ENCODE measurements at places on chromosomes 2 and 18.

- no peak for DNase-seq
Observed at GRCh38 chr2:132754867-132755472, 85.0 kb upstream of the LYPD1 start.

- no peak for DNase-seq
Observed at GRCh38 chr2:59461127-59461526, 1092.3 kb downstream of the BCL11A start.

GRCh38 chr2:30511122-30512083 is 64.4 kb downstream of the LCLAT1 start:
- DNase-seq: no peak

GRCh38 chr2:236674238-236674637 is 104.6 kb downstream of the ACKR3 start:
- peak; percentile 9 for DNase-seq

- no peak for DNase-seq
Observed at GRCh38 chr18:54465502-54465901, 107.8 kb downstream of the C18orf54 start.

DNA sequence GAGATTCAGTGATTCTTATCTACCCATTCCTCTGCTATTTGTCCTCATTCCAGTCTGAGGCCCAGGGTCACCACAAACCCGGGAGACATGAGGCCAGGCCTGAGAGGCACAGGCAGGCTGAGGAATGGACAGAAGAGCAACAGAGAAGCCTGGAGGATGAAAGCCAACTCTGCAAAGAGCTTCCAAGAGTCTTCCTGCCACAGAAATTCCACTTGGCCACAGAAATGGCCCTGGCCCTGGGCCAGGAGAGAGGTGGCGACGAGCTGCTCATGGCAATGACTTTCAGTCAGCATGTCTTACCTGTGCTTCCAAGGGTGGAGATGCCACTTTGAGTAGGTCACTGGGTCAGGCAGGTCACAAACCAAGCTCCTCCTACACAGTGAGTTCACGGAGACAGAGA is 155.3 kb upstream of the PKDCC start:
- no peak for DNase-seq

DNA sequence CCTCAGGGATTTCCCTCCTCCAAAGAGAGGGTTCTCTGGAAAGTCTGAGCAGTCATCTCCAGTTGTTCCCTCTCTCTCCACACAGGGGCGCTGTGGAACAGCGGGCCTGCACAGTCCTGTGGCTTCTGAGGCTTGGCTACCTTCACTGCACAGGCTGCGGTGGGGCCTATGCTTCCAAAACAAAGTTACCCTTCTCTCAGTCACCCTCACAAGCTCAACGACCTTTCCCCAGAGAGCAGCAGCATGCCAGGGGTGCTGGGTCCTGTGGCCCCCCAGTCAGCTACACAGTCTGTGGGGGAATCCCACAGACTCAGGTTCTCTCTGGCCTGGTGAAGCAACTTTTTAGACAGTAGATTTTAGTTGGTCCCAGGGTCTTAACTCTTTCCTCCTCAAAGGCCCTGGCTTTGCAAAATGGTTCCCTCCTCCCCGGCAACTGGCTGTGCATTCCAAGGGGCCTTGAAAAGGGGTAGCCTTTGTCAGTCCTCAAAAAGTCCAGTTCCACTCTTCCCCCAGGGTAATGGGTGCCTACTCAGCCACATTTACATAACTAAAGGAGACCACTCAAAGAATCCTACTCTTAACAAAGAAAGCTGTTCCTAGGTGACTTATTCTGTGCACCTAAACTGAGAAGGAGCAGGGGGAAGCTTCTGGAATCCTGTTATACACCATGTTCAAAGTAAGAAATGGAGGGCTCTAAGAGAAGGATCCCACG is 14.9 kb downstream of the B3GNT7 start:
- DNase-seq: no peak

- DNase-seq: no peak
Observed at GRCh38 chr2:48070415-48070814, 164.1 kb upstream of the FBXO11 start.

All from activated CD8-positive, alpha-beta memory T cell treated with anti-CD3 and anti-CD28 coated beads for 24 hours (primary cell).